Esophagus squamous epithelium (tissue), 5 donors: ENCODE measurements at places on chromosomes 2 and 18.

- no peak overlapping the region for H3K4me3 ChIP-seq
- DNase-seq = no peak
- H3K36me3 ChIP-seq = no peaks in the 10 kb centered on the region
- no peaks in the 10 kb centered on the region for H3K4me1 ChIP-seq
- H3K27me3 ChIP-seq = no peaks in the 10 kb centered on the region
Measured at GRCh38 chr2:183809404-183809803, 685.2 kb downstream of the NUP35 start.

DNA sequence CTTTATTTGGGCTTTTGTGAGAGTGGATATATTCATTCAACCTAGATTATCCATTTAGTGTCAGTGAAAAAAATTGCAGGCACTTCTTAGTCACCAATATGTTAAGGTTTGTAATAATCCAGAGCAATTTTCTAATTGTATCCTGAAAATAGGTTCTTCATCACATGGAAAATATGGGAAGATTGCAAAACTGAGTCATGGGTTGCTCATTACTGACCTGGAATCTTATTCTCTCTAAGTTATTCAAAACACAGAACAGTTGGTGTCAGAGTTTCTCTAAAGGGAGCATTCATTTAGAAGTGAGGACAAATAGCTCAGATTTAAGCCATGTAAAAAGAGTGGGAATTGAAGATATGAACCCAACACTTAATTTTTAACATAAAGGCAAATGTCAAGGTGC is 181.3 kb downstream of the IKZF2 start:
- no peaks in the 10 kb centered on the region for H3K36me3 ChIP-seq
- H3K27me3 ChIP-seq = no peaks in the 10 kb centered on the region
- H3K27ac ChIP-seq = no peak overlapping the region
- H3K4me1 ChIP-seq = peaks cover 34% of the 10 kb centered on the region
- no peak for DNase-seq
- H3K4me3 ChIP-seq = no peak overlapping the region

- H3K4me1 ChIP-seq = no peaks in the 10 kb centered on the region
- no peak for DNase-seq
- no peak overlapping the region for H3K4me3 ChIP-seq
- no peaks in the 10 kb centered on the region for H3K27me3 ChIP-seq
Measured at GRCh38 chr18:79662034-79662433, 17.6 kb upstream of the CTDP1 start.

GRCh38 chr2:124725187-124725586 is 700.1 kb downstream of the CNTNAP5 start:
- no peaks in the 10 kb centered on the region for H3K36me3 ChIP-seq
- H3K27ac ChIP-seq = no peak overlapping the region
- H3K4me1 ChIP-seq = no peaks in the 10 kb centered on the region
- DNase-seq = no peak
- no peak overlapping the region for H3K4me3 ChIP-seq
- H3K27me3 ChIP-seq = no peaks in the 10 kb centered on the region

GRCh38 chr2:13193075-13193474 is 476.3 kb downstream of the TRIB2 start:
- no peak overlapping the region for H3K4me3 ChIP-seq
- H3K27me3 ChIP-seq = no peaks in the 10 kb centered on the region
- H3K4me1 ChIP-seq = no peaks in the 10 kb centered on the region
- no peaks in the 10 kb centered on the region for H3K36me3 ChIP-seq

- H3K27me3 ChIP-seq = no peaks in the 10 kb centered on the region
- H3K4me3 ChIP-seq = no peak overlapping the region
- no peak overlapping the region for H3K27ac ChIP-seq
- no peaks in the 10 kb centered on the region for H3K36me3 ChIP-seq
- H3K4me1 ChIP-seq = no peaks in the 10 kb centered on the region
Measured at GRCh38 chr18:68568364-68569155, 146.3 kb downstream of the TMX3 start.

- no peak overlapping the region for H3K27ac ChIP-seq
- DNase-seq = no peak
- H3K4me3 ChIP-seq = no peak overlapping the region
- H3K27me3 ChIP-seq = no peaks in the 10 kb centered on the region
Measured at GRCh38 chr2:239935789-239936758, 89.1 kb downstream of the NDUFA10 start.

DNA sequence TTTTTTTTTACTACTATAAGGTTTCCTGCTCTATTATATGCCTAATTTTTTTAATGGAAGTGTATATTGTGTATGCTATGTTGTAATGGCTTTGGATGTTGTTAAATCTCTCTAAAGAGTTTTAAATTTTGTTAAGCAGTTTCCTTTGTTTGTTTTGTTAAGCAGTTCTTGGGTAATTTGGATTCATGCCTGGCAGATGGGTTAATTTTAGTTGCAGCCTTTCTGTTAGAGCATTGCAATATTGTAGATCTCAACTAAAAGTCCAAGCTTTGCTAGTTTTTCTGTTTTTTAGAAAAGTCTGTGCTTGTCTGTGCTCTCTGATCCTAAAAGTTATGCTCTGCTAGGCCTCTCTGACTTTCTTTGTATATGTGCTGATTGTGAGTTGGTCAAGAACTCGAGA is 1229.0 kb upstream of the NRXN1 start:
- H3K4me3 ChIP-seq = no peak overlapping the region
- H3K4me1 ChIP-seq = no peaks in the 10 kb centered on the region
- no peaks in the 10 kb centered on the region for H3K27me3 ChIP-seq
- H3K36me3 ChIP-seq = no peaks in the 10 kb centered on the region
- no peak for DNase-seq

DNA sequence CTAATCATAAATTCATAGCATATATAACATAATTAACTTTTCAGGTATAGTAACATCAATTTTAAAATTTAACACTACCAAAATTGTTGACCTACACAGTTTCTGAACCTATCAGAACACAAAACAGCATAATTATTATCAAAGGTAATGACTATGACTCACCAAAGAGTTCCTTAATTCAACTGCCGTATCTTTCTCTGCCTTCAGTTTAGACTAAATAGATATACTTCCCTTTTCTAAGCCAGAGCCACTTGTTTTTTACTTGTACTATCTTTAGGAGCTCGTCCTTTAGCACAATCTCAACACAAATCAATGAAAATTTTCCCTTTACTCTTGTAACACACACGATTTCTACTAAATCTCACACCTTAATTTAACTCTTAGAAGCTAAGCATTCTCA is 54.4 kb downstream of the CCDC88A start:
- no peaks in the 10 kb centered on the region for H3K36me3 ChIP-seq
- H3K27ac ChIP-seq = no peak overlapping the region
- peaks cover 21% of the 10 kb centered on the region for H3K4me1 ChIP-seq
- no peaks in the 10 kb centered on the region for H3K27me3 ChIP-seq
- DNase-seq = no peak

DNA sequence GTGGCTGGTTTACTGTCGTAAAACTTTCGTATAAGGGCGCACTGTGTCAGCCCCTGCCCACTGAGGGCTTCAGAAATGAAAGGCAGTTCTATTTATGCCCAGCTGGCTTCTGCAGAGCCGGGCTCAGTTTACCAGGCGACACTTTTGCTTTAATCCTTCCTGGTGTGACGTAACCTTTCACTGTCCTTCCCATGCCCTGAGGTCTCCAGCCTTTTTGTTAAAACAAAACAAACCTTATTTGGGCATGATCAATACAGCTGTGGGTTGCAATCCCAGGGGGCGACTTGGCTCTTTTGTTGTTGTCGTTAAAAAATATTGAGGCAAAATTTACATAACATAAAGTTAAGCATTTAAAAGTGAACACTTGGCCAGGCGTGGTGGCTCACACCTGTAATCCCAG is 85.3 kb downstream of the AGAP1 start:
- H3K36me3 ChIP-seq = no peaks in the 10 kb centered on the region
- no peak for DNase-seq
- H3K27ac ChIP-seq = no peak overlapping the region
- H3K4me1 ChIP-seq = no peaks in the 10 kb centered on the region
- no peak overlapping the region for H3K4me3 ChIP-seq
- H3K27me3 ChIP-seq = no peaks in the 10 kb centered on the region

GRCh38 chr2:8582651-8583399 is 99.0 kb upstream of the ID2 start:
- H3K27me3 ChIP-seq = no peaks in the 10 kb centered on the region
- H3K36me3 ChIP-seq = no peaks in the 10 kb centered on the region
- DNase-seq = no peak
- H3K4me3 ChIP-seq = peak overlapping the region; percentile 49

GRCh38 chr18:21747764-21748693 is 7.4 kb downstream of the MIB1 start:
- H3K27me3 ChIP-seq = no peaks in the 10 kb centered on the region
- no peaks in the 10 kb centered on the region for H3K36me3 ChIP-seq
- H3K4me1 ChIP-seq = no peaks in the 10 kb centered on the region
- H3K4me3 ChIP-seq = no peak overlapping the region
- no peak for DNase-seq

GRCh38 chr2:105950521-105951383 is 206.0 kb downstream of the NCK2 start:
- DNase-seq = no peak
- H3K4me1 ChIP-seq = peaks cover 7% of the 10 kb centered on the region
- H3K4me3 ChIP-seq = no peak overlapping the region
- no peaks in the 10 kb centered on the region for H3K36me3 ChIP-seq
- H3K27me3 ChIP-seq = peaks cover 11% of the 10 kb centered on the region
- H3K27ac ChIP-seq = no peak overlapping the region

DNA sequence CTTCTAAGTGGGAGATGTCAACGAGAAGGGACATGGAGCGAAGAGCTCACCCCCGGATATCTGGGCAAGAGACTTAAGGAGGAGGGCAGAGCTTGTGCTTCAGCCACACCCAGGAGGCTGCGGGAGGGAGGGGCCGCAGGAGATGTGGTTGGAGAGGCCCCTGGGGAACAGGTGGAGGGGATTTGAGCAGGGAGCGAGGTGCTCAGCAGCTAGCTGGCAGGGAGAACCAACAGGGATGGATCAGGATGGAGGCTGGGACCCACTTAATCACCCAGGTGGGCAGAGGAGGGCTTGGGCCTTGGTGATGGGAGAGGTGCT is 78.3 kb downstream of the MBP start:
- H3K36me3 ChIP-seq = peaks cover 20% of the 10 kb centered on the region
- DNase-seq = no peak
- H3K4me1 ChIP-seq = peaks cover 24% of the 10 kb centered on the region
- H3K27me3 ChIP-seq = no peaks in the 10 kb centered on the region

- no peak overlapping the region for H3K4me3 ChIP-seq
- no peaks in the 10 kb centered on the region for H3K36me3 ChIP-seq
- DNase-seq = no peak
- no peak overlapping the region for H3K27ac ChIP-seq
- peaks cover 97% of the 10 kb centered on the region for H3K27me3 ChIP-seq
Measured at GRCh38 chr2:240095556-240096523, 40.3 kb downstream of the COPS9 start.

- H3K4me3 ChIP-seq = no peak overlapping the region
- H3K27ac ChIP-seq = no peak overlapping the region
Measured at GRCh38 chr2:12980817-12981216, 264.1 kb downstream of the TRIB2 start.

DNA sequence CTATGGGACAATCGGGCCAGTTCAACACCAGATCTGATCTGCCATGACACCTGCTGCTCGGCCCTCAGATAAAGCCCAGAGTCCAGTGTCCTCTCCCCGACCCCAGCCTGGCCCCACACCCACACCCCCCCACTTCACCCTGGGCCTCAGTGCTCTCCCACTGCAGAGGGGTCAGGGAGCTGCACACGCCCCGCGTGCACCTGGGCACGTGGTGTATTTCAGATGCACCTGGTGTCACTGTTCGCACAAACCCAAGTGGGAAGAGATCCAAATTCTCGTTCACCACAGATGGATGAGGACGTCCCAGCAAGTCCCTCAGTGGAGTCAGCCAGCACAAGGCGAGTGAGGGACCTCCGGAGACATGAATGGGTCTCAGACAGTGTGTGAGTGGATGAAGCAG is 161.3 kb downstream of the RTP5 start:
- H3K27ac ChIP-seq = no peak overlapping the region
- no peak overlapping the region for H3K4me3 ChIP-seq
- DNase-seq = no peak
- H3K36me3 ChIP-seq = no peaks in the 10 kb centered on the region

- H3K4me3 ChIP-seq = peak overlapping the region; percentile 31
- no peaks in the 10 kb centered on the region for H3K36me3 ChIP-seq
- DNase-seq = no peak
- no peak overlapping the region for H3K27ac ChIP-seq
- peaks cover 11% of the 10 kb centered on the region for H3K4me1 ChIP-seq
Measured at GRCh38 chr2:20106746-20107145, 55.3 kb upstream of the LAPTM4A start.

- H3K27ac ChIP-seq = no peak overlapping the region
- H3K27me3 ChIP-seq = no peaks in the 10 kb centered on the region
- DNase-seq = no peak
Measured at GRCh38 chr2:19138264-19138825, 220.1 kb downstream of the OSR1 start.

DNA sequence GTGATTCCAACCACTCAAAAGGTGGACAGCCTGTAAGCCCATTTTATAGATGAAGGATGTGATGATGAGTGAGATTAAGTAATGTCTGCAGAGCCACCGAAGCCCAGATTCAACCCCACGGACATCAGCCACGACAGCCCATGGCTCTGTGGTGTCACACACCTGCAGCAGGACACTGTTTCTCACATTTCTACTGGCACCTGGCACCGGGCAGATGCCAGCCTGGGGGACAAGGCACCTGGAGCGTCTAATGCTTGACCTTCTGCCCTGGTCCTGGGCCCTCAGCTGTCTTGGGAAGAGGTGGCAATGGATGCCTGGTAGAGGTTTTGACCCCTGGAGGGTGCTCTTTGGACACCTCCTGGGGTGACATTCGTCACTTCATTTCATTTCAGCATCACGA is 176.3 kb downstream of the ANAPC1 start:
- H3K27ac ChIP-seq = no peak overlapping the region
- H3K36me3 ChIP-seq = no peaks in the 10 kb centered on the region
- no peak for DNase-seq

- H3K36me3 ChIP-seq = no peaks in the 10 kb centered on the region
- DNase-seq = no peak
- H3K27ac ChIP-seq = peak overlapping the region; percentile 97
- peak overlapping the region; percentile 97 for H3K4me3 ChIP-seq
- H3K27me3 ChIP-seq = peaks cover 18% of the 10 kb centered on the region
- H3K4me1 ChIP-seq = peaks cover 73% of the 10 kb centered on the region
Measured at GRCh38 chr2:105397953-105398335, 907 bp downstream of the FHL2 start.

DNA sequence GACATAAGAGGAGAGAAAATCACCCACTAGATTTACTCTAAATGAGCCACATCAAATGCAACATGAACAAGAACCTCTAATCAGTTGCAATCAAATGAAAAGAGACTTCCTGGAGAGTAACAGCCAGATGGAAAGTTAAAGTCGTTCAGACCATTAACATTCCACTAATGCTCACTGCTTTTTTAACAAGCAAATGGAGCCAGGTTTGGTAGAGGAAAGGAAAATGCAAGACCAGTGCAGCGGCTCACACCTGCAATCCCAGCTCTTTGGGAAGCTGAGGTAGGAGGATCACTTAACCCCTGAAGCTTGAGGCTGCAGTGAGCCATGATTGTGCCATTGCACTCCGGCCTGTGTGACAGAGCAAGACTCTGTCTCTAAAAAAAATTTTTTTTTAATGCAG is 48.5 kb downstream of the CACNB4 start:
- no peak for DNase-seq
- H3K27ac ChIP-seq = no peak overlapping the region
- H3K36me3 ChIP-seq = no peaks in the 10 kb centered on the region
- H3K4me1 ChIP-seq = no peaks in the 10 kb centered on the region
- no peak overlapping the region for H3K4me3 ChIP-seq
- H3K27me3 ChIP-seq = no peaks in the 10 kb centered on the region
